ENCODE measurements at places on chromosomes 1 and 21.

DNA sequence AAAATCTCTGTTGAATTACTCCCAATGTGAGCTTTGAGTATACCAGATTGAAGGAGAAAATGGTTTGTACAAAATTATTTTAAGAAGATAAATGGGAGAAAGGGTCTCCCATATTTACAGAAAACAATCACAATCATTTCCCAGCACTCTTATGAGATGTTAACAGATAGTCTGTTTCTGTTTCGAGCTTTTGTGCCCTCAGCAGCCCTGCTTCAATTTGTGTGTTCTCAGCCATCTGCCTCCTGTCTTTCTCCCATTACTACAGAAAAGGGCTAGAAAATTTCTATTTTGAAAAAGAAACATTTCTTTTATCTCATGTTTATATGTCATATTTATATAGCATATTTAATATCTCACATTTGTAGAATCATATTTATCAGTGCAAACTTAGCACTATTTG lies 498.4 kb downstream of the TTLL7 start:
- no peak for DNase-seq

GRCh38 chr1:50266509-50266908 lies 156.7 kb downstream of the DMRTA2 start:
- DNase-seq = no peak

DNA sequence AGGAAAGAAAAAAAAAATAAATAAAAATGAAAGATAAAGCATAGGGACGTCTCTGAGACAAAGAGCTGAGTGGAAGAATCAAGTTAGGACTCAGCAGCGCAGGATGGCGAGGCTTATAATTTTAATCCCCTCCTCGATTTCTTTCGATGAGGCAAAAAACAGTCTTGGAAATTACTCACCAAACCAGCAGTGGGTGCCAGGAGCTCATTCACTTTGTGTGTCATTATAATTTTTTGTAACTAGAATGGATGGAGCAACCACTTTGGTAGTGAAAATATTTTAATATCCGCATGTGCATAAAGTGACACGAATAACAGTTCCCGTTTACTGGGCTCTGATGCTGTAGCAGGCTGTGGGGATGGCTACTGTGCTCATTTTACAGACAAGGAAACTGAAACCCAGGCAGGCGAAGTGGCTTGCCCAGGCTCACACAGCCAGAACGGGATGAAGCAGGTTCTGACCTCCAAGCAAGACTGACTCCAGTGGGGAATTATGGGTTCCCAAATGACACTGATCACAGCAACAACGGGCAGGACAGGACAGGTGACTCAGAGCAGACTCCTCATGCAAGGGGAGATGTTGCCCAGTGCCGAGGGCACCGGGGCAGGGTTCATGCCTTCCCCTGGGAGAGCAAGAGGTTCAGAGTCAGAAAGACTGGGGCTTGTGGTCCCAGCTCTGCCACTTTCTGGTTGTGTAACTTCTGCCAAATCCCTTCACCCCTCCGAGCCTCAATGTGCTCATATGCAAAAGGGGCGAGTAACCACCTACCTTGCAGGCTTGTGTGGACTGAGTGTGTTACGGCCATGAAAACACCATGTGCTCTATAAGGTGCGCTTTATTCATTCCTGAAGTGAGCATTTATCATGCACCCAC lies 63.6 kb downstream of the RUNX3 start:
- no peak for DNase-seq

DNA sequence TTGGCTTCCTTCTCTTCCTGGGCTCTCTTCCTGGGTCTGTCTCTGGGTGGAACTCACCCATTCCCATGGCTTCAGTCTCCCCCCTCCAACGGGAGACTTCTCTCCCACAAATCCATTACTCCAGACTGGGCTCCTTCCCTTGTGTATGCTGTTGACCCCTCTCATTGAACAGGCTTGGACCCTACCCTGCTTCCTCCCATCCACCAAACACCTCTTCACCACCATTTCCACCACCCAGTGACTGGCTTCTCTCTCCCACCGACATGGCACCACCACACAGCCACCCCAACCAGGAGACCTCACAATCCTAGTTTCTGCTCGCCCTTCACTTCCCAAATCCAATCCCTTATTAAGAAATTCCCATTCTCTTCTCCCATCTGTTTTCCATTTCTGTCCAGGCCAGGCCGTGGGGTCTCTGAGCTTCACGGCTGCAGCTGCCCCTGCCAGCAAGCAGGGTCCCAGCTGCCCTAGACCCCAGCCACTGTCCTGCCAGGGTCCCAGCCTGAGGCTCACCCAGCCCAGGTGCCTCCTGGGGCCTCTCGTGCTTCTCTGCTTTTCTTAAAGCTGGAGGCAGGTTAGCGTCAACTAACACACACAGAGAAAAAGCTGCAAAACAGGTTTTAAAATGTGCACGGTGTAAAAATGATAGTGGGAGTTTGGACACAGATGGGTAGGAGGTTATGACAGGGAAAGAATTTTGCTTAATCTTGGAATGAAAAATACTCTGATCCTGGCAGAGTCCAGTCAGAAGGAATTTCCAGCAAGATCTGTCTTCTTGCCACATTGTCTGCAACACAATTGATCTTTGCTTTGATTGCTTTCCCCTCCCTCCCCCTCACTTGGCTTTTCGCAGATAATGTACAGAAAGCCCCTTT lies 383.8 kb upstream of the VAMP3 start:
- no peak for DNase-seq

DNA sequence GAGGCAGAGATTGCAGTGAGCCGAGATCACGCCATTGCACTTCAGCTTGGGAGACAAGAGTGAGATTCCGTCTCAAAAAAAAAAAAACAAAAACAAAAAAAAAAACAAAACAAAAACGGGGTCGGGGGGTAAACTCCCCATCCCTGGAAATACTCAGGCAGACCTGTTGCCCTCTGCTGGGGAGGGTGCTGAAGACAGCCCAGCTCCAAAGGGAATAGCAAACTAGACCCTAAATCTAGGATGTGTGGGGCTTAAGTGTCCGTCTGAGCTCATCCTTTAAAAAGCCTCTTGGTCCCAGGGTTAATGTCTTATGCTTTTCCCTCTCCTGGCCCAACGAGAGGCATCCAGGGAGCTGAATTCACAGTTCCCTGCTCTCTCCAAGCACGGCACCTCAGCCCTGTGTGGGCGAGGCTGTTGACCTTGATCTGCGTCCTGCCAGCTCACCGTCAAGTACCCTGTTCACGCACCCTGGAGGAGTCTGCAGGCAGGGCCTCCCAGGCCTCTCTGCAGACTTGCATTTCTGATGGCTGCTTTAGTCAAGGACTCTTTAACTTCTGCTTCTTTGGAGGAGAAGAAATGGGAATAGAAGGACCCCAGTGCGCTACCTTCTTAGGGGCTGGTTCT lies 22.3 kb downstream of the KCND3 start:
- DNase-seq = no peak

GRCh38 chr1:157803851-157804250 lies 16.1 kb downstream of the FCRL1 start:
- DNase-seq = no peak

DNA sequence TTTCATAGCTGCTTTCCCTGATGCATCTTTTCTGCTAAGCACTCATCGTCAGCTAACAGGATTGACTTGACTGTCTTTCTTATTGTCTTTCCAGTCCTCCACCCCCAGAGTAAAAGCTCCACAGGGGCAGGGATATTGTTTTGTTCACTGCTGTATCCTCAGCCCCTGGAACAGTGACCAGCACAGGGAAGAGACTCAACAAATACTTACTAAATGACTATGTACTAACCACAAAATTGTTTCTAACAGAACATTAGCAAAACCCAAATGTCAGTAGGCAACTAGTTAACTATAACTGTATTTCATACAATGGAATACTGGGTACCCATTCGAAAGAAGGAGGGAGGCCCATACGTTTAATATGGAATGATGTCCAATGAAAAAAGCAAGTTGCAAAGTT lies 53.0 kb downstream of the BCAR3 start:
- no peak for DNase-seq

DNA sequence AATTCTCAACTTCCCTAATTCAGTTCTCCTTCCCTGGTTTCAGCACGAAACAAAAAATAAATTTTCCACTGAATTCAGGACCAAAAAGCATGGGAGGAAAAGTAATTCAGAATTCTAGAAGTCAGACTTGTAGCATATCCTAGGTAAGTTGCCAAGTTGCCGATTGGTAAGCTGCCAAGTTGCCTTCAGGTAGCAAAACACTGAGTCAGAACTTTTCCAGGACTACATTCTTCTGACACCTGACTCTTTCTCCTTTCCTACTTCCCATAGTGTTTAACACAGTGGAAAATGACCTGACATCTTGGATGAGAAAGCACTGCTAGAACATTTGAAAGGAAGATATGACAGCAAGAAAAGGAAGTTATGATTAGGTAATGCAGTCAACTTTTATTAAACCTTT lies 322.8 kb downstream of the SPATA17 start:
- no peak for DNase-seq

DNA sequence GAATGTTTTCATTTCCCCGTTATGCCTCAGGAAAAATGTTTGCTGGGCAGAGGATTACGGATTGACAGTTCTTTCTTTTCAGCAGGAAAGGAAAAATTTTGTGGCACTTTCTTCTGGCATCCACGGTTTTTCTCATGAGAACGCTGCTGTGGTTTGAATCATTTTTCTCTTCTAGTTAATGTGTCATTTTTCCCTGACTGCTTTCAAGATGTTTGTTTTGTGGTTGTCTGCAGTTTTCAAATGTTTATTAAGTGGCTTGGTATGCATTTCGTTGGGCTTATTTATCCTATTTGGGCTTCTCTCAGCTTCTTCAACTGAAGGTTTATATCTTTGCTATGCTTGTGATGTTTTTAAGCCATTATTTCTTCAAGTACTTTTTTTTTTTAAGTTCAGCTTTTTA lies 359.0 kb downstream of the RGS7 start:
- DNase-seq = no peak

DNA sequence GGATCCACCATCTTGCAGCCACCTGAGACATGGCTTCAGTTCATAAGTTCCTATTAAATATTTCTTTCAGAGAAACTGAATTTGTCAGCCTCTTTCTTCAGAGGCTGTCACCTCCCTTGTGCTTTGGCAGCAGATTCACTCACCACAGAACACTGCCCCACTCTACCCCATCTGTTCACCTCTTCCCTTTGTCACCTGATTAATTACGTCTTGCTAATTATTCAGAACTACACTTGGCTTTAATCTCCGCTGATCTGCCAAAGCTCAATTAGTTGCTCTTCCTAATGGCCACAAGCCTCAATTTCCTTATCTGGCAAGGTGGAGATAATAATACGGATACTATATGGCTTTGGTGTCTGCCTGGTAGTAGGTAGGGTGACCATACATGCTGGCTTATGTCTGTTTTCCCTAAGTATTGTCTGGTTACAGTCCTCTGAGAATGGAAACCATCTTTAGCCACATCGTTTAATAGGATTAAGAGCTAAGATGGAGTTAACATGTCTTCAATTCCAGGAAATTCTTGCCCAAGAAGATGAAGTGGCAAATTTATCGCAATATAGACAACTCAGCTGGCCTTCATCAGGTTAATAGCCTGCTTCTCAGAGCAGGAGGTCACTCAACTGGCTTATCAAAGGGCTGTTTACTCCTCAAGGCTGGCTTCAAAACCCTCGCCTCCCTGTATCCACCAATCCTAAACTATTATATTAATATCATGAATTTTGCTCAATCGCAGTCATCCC lies 58.2 kb upstream of the ADAR start:
- no peak for DNase-seq

- DNase-seq = peak; percentile 74
Measured at GRCh38 chr1:209627732-209628196, 24.5 kb downstream of the LAMB3 start.

- DNase-seq = no peak
Measured at GRCh38 chr1:38135625-38136414, 89.2 kb upstream of the POU3F1 start.

DNA sequence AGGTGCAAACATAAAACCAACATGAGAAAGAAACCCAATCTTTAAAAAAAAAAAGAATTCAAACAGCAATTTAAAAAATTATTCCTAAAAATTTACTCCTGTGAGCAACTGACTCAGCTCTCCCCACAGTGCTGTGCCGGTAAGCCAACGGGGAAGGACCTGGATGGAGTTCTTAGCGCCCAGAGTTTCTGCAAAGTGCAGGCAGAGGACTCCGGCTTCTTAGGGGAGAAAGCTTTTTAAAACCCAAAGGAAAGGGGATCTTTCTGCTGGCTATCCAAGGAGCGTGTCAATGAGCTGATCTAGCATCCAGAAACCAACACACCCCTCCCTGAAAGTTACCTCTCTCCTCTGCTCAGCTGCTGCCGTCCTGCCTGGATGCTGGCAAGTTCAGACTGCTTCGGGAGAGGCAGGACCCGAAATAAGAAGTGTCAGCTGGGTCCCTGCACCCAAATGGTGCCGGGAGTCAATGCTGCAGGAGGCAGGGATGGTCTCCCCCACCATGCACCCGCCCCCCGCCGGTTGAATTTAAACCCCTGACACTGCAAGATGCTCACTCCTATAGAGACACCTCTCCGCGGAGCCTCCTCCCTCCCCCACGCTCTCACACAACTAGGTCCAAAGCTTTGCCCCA lies 32.2 kb upstream of the H6PD start:
- DNase-seq = no peak

- no peak for DNase-seq
Measured at GRCh38 chr1:89600451-89601224, 32.3 kb upstream of the LRRC8C start.

DNA sequence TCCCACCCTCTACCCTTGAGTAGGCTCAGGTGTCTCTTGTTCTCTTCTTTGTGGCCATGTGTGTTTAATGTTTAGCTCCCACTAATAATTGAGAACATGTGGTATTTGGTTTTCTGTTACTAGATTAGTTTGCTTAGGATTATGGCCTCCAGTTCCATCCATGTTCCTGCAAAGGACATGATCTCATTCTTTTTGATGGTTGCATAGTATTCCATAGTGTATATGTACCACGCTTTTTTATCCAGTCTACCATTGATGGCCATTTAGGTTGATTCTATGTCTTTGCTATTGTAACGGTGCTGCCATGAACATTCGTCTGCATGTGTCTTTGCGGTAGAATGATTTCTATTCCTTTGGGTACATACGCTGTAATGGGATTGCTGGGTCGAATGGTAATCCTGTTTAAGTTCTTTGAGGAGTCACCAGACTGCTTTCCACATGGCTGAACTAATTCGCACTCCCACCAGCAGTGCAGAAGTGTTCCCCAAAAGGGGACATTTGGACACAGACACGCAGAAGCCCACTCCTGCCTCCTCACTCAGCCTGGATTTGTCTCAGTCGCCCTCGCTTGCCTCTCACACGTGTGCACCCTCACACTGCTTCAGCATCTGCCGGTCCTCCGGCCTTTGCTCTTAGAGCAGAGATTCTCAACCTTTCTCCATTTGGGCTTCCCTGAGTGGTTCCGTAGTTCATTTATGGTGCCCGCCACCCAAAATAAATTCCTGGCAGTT lies 3.7 kb downstream of the MX2 start:
- DNase-seq = no peak

GRCh38 chr1:17970757-17971156 lies 136.8 kb upstream of the IGSF21 start:
- no peak for DNase-seq

Measured in T-helper 9 cell (primary cell).